ENCODE measurements at places on chromosomes 4 and X. TPM values are rescaled to one million over a fixed set of nuclear protein-coding genes. Genes with fewer than 3 reads are reported as not detected.

DNA sequence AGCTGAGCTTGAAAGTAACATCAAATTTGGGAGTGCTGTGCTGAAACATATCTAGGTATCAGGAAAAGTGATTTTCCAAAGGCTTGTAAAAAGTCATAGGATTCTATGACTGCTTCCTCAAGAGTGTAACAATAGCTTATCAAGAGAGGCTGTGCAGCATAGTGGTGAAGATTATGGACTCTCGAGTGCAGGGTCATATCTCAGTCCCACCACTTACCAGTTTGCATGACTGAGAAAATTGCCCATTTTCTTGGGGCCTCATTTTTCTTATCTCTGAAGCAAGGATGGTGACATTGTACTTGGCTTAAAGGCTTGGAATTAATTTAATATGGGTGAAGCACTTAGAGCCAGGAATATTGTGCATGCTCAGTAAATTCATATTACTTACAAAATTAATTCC is 57.2 kb downstream of the AFF1 start:
- no peak overlapping the region for H3K27ac ChIP-seq
- DNase-seq = no peak
- H3K4me1 ChIP-seq = peaks cover 21% of the 10 kb centered on the region
- H3K27me3 ChIP-seq = no peaks in the 10 kb centered on the region
- no peak overlapping the region for H3K4me3 ChIP-seq
- H3K36me3 ChIP-seq = peaks cover 5% of the 10 kb centered on the region

GRCh38 chrX:125520029-125520428 is 200.4 kb downstream of the TEX13C start:
- no peaks in the 10 kb centered on the region for H3K4me1 ChIP-seq
- no peaks in the 10 kb centered on the region for H3K36me3 ChIP-seq
- H3K4me3 ChIP-seq = no peak overlapping the region
- H3K27ac ChIP-seq = no peak overlapping the region
- DNase-seq = no peak

F8A3 gene
- polyA plus RNA-seq = 22.2 TPM

GRCh38 chr4:165834116-165834515 is 38.9 kb upstream of the TLL1 start:
- no peak for DNase-seq
- no peak overlapping the region for H3K4me3 ChIP-seq
- no peaks in the 10 kb centered on the region for H3K4me1 ChIP-seq

DNA sequence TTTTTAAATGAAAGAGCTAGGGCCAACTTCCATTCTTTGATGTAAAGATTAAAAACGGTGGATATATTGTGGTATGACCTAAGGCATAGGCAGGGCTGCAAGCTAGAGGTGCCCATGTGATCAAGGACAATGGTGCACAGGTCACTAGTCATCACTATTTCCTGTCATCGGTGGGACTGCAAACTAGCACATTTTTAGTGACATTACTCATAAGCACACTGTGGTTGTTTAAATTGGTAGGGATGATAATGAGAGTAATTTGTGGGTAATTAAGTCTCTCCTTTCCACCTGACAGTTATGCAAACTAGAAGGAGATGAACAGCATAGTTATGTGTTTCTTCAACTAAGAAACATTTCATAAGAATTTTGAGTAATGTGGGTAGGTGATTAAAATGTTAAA is 85.4 kb downstream of the GPRIN3 start:
- no peaks in the 10 kb centered on the region for H3K36me3 ChIP-seq
- peaks cover 4% of the 10 kb centered on the region for H3K27me3 ChIP-seq
- H3K4me1 ChIP-seq = peaks cover 2% of the 10 kb centered on the region
- H3K4me3 ChIP-seq = no peak overlapping the region

TRIM61 gene
- 1.7 TPM for polyA plus RNA-seq
